ENCODE measurements at places on chromosomes 2 and 18.

DNA sequence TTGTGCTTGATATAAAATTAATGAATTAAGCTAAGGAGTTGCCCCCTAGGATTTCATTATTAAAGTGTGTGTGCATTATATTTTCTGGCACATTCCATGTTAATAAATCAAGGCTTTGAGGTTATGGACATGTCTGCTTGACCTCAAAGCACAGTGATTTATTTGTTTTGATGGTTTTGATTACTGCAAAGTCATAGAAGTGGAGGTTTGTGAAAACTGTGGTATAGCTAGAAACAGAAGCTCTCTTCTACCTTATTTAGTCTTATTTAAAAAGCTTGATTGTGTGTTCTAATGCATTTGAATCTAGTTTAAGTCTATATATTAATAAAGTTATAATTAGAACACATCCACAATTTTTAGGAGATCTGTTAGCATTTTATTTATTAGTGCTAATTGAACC is 32.2 kb downstream of the DOK6 start:
- DNase-seq: no peak

DNA sequence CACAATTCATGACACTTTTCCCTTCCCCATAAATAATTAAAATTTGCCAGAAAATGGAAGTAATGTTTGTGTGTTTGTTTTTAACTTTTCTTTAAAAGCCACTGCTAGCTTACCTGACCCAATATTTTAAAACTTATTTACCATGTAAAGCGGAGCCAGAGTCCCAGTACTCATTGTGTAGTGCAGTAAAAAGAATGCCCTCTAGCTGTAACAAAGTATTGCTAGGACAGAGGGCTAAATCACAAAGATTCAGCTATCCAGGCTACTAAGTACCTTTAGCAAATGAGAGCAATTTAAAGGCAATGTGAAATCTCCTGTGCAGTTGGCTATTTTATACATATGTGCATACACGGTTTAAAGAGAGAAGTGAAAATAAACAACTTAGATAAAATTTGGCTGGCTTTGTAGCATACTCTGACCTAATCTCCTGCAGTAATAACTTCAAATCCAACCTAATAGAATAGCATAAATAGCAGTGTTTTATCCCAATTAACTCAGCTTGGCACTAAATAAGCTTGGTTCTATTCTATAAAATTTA is 997.4 kb upstream of the PIK3C3 start:
- no peak for DNase-seq

GRCh38 chr18:7894592-7894991 is 327.5 kb downstream of the PTPRM start:
- DNase-seq: no peak

- DNase-seq: no peak
These were observed at the start of gene SRD5A2 for GRCh38 chr2:31580321-31581117. Gene SRD5A2, minus strand, starts transcription at chr2:31580938. Its CDS starts 38 bp downstream, at chr2:31580900.

GRCh38 chr2:25881764-25882163 is 3.5 kb upstream of the ASXL2 start:
- no peak for DNase-seq

DNA sequence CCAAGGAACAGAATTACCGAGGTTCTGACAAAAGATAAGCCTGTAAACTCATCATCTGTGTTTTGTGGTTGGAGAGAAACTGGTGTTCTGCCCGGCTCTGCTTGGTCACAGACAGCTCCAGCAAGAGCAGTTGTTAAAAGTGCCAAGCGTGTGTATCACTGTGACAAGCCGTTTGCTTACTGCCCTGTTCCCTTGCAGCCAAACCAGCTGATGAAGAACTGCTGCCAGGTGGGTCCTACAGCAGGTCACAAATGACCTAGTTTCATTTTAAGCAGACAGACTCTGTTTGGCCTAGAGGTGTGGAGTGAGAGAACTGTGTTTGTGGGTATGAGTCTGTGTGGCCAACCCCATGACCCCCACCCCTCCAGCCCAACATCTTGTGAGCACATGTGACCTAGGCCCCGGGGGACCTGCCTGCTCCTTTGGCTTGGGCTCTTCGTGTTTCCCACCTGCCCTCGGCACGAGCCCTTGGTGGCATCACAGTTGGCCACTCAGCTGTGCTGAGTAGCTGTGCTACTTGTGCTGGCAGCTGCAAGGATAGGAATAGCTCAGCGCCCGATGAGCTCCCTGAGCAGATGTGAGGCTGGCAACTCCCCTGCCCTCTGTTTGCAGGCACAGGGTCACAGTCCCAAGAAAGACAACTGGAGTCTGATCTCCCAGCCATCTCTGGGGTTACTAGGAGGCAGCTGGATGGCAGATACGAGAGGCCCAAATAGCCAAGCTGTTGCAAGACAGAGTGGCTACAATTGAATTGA is 9.7 kb downstream of the OXER1 start:
- DNase-seq: no peak

DNA sequence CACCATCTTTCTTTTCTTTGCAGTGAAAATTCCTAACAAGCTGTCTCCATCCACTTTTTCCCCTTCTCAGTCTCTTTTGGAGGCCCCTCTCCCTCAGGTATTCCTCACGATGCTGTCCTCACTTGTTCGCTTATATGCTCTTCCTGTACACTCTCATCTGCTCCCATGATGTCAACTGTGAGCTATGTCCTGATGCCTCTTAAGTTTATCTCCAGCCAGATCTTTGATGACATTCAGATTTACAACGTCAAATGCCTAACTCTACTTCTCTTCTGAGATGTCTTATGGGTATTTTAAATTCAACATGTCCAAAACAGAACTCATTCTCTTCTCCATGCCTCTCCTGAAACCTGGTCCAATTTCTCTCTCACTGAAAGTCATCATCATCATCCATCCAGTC is 55.1 kb upstream of the SERTAD2 start:
- DNase-seq: no peak

- DNase-seq: no peak
These were observed 81.5 kb downstream of the LDLRAD4 start for GRCh38 chr18:13300029-13300428.

GRCh38 chr18:37182340-37183135 is 353.6 kb downstream of the KIAA1328 start:
- no peak for DNase-seq
